ENCODE measurements at places on chromosomes 3 and 15.

GRCh38 chr3:36918050-36918449 is 26.8 kb downstream of the TRANK1 start:
- no peak for DNase-seq

DNA sequence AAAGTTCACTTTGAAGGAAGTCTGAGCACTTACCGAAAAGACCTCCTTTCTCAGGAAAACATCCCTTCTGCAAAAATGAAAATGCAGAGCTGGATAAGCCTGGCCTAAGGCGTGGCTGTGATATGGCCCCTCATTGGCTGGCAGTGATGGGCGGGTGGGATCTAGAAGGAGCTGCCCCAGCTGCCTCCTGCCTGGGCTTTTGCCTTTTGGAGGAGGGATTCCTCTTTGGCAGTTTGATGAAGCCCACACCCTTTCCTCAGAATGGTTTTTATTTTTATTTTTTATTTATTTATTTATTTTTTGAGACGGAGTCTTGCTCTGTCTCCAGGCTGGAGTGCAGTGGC is 4.0 kb upstream of the DZIP1L start:
- DNase-seq = no peak

DNA sequence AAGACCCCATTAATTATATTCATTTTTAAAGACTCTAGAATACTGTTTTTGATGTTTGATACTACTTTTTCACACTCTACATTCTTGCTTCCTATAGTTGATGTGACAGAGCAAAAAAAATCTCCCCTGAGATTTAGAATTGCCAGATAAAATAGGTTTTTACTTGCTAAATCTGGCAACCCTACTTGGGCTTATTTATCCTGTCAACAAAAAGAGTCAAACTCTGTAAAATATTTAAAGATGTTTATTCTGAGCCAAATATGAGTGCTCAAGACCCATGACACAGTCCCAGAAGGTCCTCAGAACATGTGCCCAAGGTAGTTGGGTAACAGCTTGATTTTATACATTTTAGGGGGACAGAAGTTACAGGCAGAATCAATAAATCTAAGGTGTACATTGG is 72.3 kb downstream of the DAPK2 start:
- no peak for DNase-seq

DNA sequence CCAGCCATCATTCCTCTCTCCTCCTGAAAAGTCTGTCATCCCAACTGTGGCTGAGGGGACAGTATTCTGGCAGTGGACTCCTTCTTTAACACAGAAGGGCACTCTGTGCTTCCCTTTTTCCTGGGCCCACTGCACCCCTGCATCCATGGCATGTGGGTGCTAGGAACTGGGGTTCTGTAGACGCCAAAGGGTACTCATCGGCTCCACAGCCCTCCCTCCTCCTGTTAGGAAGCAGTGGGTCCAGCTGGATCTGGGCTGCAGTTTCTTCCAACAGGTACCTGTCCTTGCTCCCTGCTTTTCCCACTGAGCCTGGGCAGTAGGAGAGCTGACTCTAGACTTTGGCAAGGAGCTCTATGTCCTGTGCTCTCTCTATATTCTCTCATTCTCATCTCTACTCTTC is 6.4 kb upstream of the MANF start:
- no peak for DNase-seq

DNA sequence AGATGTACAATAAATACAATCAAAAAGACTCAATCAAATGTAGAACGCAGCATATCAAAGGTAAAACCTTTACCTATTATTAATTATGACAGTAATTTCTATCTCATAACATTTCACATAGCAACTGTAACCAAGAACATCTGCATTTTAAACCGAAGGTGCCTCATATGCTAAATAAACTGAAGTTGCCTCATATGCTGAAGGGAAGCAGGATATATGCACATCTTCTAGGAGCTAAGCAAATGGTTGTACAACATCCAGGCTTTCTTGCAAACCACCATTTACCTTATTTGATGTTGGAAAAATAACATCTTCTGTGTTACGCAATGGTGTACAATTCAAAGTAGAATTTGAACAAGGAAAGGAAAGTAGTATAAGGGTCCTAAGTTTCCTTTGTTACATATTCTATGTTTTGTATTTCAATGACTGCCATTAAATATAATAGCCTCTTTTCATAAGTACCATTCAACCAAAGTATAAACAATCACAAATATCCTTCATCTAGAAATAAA is 145.9 kb downstream of the SATB1 start:
- no peak for DNase-seq

- no peak for DNase-seq
Observed at GRCh38 chr3:197613199-197613598, 57.4 kb upstream of the BDH1 start.

DNA sequence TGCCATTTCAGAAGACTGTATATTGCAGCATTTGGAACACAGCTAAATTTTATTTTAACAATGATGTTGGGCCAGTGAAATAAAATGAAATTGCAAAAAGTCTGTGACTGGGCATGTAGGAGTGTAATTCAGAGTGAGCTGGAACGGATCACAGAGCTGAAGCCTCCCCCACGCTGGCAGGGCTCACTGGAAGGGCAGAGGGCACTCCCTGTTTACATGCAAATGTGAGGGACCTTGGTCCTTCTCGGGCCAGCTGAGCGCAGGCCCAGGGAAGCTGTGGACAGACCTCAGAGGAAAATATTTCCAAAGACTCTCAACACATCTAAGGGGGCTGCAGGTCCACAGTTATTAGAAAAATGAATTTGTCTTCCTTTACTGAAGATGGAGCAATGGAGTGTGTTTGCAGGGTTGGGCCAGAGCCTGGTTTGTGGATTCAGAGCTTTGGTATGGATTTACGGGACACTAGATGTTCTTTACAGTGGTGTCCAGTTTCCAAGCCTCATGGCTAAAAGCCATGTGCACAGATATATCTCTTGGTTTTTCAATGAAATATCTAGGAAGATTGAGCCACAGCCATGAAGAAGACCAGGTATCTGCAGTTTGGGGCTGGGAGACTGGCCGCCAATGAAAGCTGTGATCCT is 32.0 kb downstream of the TRPM1 start:
- no peak for DNase-seq

DNA sequence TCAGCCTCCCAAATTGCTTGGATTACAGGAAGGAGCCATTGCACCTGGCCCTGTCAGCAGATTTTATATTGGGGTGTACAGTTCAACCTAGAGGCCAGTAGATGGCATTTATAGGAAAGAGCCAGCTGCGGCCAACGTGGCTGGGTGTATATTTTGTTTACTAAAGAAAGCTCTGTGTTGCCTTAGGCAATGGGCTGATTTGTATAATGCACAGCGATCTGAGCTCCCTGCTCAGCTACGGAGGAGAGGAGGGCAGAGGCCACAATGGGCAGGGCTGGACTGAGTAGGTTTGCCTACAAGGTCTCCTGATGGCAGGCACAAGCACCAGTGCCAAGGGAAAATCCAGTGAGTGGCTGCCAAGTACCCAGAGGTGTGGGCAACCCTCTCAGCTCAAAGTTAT is 282.4 kb downstream of the ARPP21 start:
- DNase-seq = no peak

- DNase-seq = no peak
Observed at GRCh38 chr3:161851941-161852566, 355.4 kb downstream of the OTOL1 start.

DNA sequence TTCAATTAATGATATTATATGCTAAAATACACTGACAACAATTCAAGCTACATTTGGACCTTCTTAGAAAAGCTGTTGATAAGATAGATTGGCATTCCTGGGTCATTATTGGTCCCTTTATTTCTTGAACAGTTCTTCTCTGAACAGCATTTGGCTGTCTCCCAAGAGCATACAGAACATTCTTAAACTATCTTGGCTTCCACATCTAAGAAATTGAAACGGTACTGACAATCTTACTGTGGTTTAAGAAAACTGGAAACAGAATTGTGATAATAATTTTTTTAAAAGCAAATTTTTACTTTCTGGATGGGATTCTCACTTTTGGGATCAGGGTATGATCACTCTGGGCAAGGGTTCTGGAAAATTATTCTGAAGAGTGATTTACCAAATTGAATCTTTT is 161.7 kb upstream of the ZNF385D start:
- DNase-seq = no peak

DNA sequence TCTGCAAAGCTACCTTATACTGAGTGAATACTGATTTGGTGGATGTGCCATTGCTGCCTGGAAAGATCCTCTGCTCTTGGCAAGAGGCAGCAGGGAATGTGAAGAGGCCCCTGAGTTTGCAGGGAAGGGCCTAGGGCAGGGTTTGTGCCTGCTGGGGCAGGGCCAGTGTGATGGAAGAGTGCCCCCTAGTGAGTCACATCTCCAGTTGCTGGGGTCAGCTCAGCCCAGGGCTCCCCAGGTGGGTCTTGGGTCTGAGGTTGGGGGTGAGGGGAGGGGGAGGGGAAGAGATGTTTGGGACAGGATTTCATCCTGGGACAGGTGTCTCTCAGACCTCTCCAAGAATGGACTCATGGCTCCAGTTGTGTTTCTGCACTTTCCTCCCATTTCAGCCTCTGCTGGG is 4.1 kb upstream of the AMOTL2 start:
- no peak for DNase-seq

DNA sequence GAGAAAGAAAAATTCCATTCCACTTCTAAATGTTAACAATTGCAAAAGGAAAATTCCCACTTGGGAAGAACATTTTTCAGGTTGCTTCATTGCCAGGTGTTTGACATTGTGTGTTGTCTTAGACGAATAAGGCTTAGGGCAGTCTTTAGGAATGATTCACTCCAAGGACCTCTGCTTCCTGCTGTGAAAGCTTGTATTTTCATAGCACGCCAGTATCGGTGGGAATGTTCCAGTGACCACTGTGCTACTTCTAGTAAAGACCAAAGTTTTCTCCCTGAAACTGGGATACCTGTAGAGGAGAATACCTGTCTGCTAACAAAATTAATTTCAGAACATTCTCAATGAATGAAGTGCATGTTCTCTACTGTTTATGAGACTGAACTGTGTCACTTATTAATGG is 64.1 kb downstream of the CDIN1 start:
- no peak for DNase-seq

DNA sequence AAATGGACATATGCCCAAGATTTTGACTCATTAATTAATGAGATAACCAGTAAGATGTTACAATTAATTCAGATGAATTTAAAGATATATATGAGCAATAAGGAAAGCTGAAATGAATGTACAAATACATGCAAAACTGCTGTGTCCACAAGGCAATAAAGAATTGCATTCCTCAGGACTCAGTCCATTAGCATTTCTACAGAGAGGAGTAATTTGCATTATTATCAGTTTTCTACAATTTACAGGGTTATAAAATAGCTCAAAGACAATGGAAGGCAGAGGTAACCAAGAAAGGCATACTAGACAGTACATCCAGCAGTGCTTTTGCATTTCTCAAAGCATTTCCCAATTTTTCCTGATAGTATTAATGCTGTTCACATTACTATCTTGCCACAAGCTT is 377.1 kb upstream of the GOLIM4 start:
- DNase-seq = no peak

DNA sequence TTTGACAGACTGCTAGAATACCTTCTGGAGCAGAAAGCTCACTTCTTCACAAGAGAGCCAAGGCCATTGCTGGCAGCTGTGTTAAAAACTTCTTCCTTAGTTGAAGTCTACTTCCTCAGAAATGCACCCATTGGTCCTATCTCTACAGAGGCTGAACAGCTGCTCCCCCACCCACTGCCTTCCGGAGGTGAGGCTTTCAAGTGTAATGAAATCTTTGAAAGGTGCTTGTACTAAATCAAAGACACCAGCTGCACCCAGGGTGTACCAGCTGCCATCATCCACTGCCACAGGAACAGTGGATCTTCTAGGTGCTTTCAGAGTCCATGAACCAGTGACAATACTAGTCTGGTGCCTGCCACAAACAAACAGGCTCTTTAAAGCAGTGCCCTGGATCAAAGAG is 26.4 kb upstream of the HERC1 start:
- DNase-seq = no peak

DNA sequence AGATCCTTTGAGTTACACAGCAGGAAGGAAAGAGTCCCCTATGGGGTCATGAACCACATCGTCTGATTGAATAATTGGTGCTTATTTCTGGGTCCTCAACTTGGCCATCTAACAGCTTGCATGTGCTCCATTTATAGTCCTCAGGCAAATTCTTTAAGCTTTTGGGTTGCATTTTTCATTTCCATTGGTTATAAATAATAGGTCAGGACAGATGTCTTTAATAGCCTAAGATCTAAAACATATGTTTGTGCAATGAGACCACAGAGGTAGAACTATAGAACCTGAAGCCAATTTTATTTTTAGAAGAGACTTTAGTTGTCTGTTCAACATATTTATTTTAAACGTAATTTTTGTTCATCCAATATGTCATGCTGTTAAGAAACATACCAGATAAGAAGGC is 43.2 kb downstream of the CD200R1L start:
- no peak for DNase-seq

- no peak for DNase-seq
Observed at GRCh38 chr3:160232014-160232413, 6.8 kb downstream of the C3orf80 start.

All from activated naive CD8-positive, alpha-beta T cell treated with anti-CD3 and anti-CD28 coated beads, Interleukin-2, amount 50 U/mL, for 16 hours (primary cell).